Stimulated activated CD8-positive, alpha-beta memory T cell treated with anti-CD3 and anti-CD28 coated beads, Interleukin-15, amount 100 ng/mL, for 4 hours (primary cell): ENCODE measurements at places on chromosomes 4 and X.

- DNase-seq = no peak
Observed at GRCh38 chr4:128854433-128854832, 44.9 kb downstream of the JADE1 start.

- no peak for DNase-seq
Observed at GRCh38 chrX:14344172-14344940, 185.0 kb upstream of the GLRA2 start.

- no peak for DNase-seq
Observed at GRCh38 chrX:134661295-134661694, 3.0 kb upstream of the PLAC1 start.

GRCh38 chr4:110275871-110276270, 77.5 kb upstream of the ELOVL6 start:
- DNase-seq = no peak

- peak; percentile 22 for DNase-seq
Observed at GRCh38 chrX:107676559-107677378, 48.5 kb downstream of the PRPS1 start.

DNA sequence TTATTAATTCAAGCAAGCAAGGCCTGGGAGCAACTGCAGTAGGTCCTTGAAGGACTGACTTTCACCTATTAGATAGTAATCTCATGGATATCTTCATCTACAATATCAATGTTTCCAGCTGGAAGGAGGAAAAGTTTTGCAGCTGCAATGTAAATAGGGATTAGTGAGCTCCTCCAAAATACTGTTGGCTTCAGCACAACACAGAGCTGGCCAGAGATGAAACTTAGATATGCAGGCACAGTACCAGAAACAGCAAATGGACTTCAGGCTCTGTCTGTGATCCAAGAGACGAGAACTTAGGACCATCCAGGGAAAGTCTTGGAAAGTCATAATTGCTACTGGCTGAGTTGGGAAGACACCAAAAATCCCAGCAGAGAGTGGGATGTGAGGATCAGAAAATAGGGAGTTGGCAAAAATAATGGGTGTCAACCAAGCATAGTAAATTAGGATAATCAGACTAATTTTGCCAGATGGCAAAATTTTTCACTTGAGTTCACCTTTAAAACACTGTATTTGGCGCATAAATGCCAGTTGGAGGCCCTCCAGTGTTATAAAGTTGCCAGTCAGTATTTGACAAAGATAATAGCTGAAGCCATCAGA, 57.5 kb downstream of the PARM1 start:
- no peak for DNase-seq

- DNase-seq = no peak
Observed at GRCh38 chr4:42655269-42655637, 1.7 kb downstream of the ATP8A1 start.

GRCh38 chr4:68267433-68267944, 22.0 kb upstream of the TMPRSS11B start:
- DNase-seq = no peak

DNA sequence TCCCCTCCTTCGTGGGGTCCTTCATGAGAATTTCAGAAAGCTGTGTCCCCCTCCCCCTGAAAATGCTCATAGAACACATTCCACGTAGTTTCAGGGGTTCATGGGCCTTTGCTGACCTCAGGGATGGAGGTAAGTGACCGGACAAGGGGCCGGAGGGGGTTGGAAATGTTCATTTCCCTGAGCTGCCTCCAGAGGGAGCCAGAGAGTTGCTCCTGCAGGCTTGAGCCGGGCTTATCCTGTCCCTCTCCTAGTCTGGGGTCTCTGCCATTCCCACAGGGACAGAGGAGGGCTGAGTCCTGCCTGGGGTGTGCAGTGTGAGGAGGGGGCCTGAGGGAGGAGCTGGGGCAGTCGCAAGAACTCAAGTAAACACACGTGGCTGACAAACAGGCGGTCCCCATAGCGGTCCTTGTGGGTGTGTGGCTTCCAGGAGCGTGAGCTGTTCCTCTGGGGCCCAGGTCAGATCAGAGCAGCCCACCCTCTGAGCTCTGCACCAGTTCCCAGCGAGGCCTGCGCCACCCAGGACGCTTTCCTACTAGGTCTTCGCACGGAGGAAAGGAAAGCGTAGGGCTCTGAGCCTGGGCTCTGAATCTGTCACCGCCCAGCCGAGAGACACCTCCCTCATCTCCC, 62.5 kb downstream of the WFS1 start:
- DNase-seq = no peak

DNA sequence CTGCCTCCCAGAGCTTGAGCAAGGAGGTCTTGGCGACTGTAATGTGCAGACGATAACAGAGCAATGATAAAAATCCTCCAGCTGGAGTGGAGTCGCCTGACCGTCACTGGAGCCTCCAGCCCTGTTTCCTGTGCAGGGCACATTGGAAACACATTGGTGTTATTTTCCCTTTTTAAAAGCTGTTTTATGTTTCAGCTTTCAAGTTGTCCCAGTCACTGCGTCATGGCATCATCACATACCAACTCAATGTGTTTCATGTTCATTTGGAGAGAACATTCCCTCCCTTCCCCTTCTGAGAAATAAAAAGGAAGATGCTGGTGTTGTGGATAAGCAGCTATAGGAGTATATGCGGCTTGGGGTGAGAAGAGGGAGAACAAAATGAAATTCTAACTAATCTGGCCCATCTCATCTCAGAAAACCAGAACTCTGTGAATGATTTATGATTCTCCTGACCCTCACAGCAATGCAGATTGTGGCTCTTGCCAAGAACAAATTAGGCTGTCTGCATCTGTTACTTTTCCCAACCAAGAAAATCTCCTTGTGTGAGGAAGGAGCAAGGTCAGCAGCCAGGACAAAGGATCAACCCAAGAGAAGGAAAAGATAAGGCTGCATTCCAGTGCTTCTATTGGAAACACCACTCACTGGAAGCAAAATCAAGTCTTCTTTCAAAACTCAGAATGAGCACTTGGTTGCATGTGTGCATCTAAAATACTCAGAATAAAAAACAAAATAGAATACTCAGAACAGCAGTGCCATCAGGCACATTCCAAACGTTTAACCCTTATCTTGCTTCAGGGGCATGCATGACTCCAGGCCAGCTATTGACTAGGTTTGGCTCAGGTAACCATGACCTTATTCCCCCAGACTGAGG, 134.4 kb downstream of the RASL11B start:
- DNase-seq = no peak

- no peak for DNase-seq
Observed at GRCh38 chrX:16868920-16869319, 1.2 kb downstream of the RBBP7 start.

- DNase-seq = no peak
Observed at GRCh38 chr4:150562250-150562649, 19.7 kb upstream of the MAB21L2 start.

DNA sequence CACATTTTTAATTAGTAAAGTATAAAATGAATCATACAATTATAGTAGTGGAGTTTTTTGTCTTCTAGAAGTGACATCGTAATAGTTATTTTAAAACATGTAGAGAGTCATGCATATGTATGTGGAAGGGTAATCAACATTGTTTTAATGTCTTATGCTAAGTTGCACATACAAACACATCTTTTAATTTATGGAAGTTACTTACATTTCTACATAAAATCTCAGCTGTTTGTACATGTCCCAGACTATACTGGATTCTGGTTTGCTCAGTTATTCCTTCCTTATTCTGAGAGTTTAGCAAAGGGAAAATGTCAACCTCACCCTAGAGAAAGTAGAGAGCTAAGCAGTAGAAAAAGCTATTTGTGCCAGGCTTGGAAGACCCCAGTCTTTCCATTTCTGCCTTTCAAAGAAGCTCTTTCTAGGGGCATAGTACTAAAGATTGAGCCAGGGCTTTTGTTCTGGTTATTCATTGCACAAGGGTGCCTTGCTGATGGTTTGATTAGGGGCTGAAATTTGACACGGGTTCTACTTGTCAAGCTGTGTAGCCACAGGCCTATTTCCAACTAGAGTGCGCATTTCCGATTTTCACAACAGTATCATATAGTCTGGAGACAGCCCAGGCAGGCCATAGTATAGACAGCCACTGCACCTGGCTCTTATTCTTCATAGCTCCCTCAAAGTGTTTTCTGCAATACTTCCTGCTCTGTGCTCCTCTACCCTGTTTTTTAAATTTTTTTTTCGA, 106.3 kb downstream of the RPA4 start:
- no peak for DNase-seq

- DNase-seq = no peak
Observed at GRCh38 chr4:40750461-40751258, 905 bp downstream of the NSUN7 start.

GRCh38 chr4:82604522-82604921, 42.7 kb upstream of the TMEM150C start:
- DNase-seq = no peak

GRCh38 chrX:53918702-53919101, 125.6 kb downstream of the PHF8 start:
- DNase-seq = no peak

GRCh38 chr4:11669156-11669555, 240.5 kb upstream of the HS3ST1 start:
- no peak for DNase-seq

- DNase-seq = no peak
Observed at GRCh38 chrX:133171962-133172708, 46.0 kb downstream of the TFDP3 start.

DNA sequence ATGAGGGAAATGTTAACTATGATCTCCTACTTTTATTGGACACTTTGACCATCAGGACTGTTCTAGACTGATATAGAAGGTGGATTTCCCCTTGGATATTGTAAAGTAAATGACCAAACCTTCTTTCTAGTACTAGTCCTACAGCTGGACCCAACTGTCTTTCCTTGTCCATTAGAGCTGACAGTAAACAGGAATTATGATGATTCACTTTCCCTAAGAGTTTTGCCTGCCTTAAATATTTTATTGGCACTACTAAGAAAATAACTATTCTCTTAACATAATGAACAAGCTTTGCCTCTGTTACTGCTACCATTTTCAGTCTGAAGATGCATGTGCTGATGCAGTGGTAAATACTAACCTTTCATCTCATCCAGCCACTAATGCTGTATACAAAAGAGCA, 915.4 kb downstream of the CENPC start:
- no peak for DNase-seq

GRCh38 chr4:26319949-26320537, 771 bp upstream of the RBPJ start:
- DNase-seq = peak; percentile 28

GRCh38 chrX:21014326-21014725, 359.9 kb upstream of the CNKSR2 start:
- no peak for DNase-seq

DNA sequence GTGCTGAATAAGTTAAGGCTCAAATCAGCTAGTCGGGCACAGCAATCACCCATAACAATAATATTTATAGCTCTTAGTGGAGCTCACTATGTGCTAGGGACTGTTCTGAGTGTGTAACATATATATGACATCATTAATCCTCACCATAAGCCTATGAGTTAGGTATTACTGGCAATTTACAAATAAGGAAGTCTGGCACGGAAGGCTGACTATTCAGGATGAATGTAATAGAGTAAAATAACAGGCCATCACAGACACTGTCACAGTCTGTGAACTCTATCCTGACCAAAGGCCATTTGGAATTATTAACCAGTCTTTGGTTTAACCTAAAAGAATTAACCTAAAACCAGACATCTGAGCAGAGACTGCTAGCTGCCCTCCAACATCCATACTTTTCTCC, 119.3 kb downstream of the C4orf51 start:
- DNase-seq = no peak

- DNase-seq = no peak
Observed at GRCh38 chrX:56764975-56765791, 36.1 kb downstream of the NBDY start.

- DNase-seq = no peak
Observed at GRCh38 chrX:135910251-135910650, 16.7 kb downstream of the SAGE1 start.

DNA sequence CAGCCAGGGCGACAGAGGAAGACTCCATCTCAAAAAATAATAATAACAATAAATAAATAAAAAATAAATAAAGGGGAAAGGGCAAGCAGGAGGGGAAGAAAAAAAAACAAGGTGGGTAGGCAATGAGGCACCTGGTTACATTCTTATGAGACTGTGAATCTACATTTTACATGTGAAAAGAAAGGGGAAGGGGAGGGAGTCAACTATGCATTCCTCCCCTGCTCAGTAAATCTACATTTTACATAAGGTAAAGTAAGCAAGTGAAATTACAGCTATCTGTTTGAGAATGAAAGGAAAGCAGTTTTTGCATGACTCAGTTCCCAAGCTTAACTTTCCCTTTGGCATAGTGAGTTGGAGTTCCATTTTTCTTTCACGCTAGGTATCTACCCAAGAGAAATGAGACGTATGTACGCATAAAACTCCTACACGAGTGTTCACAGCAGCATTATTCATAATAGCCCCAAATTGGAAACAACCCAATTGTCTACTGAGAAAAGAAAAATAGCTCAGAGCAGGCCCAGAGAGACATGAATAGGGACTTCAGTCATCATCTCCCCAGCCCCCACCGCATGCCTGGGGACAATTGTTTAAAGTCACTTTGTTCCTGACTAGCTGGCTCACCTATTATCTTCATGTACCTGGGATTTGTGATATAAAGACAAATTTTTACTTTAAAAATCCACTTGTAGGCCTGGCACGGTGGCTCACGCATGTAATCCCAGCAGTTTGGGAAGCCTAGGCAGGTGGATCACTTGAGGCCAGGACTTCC, 52.4 kb downstream of the DDX3X start:
- DNase-seq = no peak

- DNase-seq = no peak
Observed at GRCh38 chr4:40350627-40351227, 15.6 kb downstream of the CHRNA9 start.

DNA sequence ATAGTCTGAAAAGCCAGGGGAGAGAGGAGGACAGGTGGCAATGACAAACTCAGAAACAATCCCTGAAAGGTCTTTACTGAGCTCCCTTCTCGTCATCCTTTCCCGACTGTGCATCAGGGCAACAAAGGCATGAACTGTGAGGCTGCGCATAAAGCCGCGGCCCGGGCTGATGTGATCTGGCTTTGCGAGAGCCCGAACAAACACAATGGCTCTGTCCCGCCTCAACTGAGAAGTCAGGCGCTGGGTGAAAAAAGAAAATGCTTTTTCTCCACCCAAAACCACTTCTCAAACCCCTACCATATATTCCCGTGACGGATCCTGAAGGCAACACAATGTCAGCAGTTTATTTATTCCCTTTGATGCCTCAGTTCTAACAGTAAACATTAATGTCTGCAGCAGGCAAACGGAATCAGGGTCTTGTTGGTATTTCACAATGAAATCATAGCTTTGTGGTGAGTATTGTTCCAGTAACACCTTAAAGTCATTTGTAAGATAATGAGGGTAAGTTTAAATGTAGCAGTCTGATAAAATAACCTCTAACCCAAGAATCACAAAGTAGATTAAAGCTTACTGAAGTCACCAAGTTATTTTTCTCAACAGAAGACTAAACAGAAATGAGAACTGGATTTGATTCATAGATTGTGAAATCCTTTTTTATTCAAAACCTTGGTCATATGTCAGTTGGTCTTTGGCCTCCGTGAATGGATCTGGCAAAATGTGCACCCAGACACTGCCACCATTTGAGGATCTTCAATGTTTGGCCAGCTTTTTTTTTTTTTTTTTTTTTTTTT, 67.4 kb downstream of the APBB2 start:
- DNase-seq = no peak

- DNase-seq = no peak
Observed at GRCh38 chrX:14616301-14616700, 87.0 kb downstream of the GLRA2 start.
